ENCODE measurements at places on chromosomes 3 and 15. TPM values are rescaled to one million over a fixed set of nuclear protein-coding genes. Genes with fewer than 3 reads are reported as not detected.

Gene SLC25A36
- total RNA-seq: 49.2 TPM

Gene KBTBD8
- total RNA-seq: 16.2 TPM

Gene CKMT1A
- total RNA-seq: not detected

Gene IL17RE
- 0.72 TPM for total RNA-seq

Gene ADPGK
- total RNA-seq: 92.8 TPM

Gene GPR27
- total RNA-seq: not detected

Gene INSYN1
- 0.43 TPM for total RNA-seq

Gene PLCB2
- 0.72 TPM for total RNA-seq

Gene SKOR1
- 0.22 TPM for total RNA-seq

Gene LARP6
- total RNA-seq: 211 TPM

Gene SPINK8
- total RNA-seq: not detected

Gene FHIT
- not detected for total RNA-seq

Gene TRANK1
- 10.7 TPM for total RNA-seq

Gene TMEM212
- not detected for total RNA-seq

Gene SRGAP3
- total RNA-seq: 0.43 TPM

Gene PRKCI
- total RNA-seq: 69.9 TPM

Gene SEMA6D
- total RNA-seq: 25.8 TPM

Gene KCNMB3
- total RNA-seq: 0.88 TPM

Gene ZNF710
- total RNA-seq: 11.6 TPM

Gene ARGFX
- total RNA-seq: not detected

Gene ANKUB1
- total RNA-seq: not detected

Gene EMC7
- 44.4 TPM for total RNA-seq

Gene FANCD2
- 1.8 TPM for total RNA-seq

Gene RASL12
- 1.6 TPM for total RNA-seq

Gene PLA1A
- total RNA-seq: not detected

Gene ALG1L2
- total RNA-seq: not detected

Measured in placental pericyte (primary cell).